A549 (cell line): ENCODE measurements at places on chromosomes 1 and 21. TPM values are rescaled to one million over a fixed set of nuclear protein-coding genes. Genes with fewer than 3 reads are reported as not detected.

UBE2U gene
- polyA plus RNA-seq, result not detected in 3 replicates

DNA sequence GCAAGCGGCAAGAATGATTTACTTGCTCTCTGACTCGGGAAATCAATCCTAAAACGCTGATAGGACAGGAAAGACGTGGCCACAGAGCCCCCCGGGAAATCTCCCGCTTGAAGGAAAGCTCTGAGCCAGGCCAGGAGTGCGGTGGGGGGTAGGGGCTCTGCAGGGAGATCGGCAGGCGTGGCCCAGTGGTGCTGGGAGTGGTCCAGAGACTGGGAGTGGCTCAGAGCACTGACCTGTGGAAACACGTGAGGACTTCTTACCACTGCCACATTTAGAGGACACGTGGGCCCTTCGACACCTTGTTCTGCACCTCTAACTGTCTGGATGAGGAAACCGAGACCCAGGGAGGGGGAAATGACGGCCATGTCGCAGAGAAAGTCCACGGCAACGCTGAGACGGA, 130.0 kb upstream of the KLHDC7A start:
- no peak for DNase-seq

GRCh38 chr1:209651138-209651587, 1.1 kb downstream of the LAMB3 start:
- DNase-seq, result peak; percentile 84

CRYZ gene
- 92.6 to 99.1 TPM (median 92.8 TPM) in 3 replicates for polyA plus RNA-seq

GRCh38 chr1:61320575-61320974, 238.2 kb downstream of the NFIA start:
- DNase-seq, result no peak

NBPF10 gene
- polyA plus RNA-seq, result 0.36 to 0.42 TPM (median 0.39 TPM) in 3 replicates

DNA sequence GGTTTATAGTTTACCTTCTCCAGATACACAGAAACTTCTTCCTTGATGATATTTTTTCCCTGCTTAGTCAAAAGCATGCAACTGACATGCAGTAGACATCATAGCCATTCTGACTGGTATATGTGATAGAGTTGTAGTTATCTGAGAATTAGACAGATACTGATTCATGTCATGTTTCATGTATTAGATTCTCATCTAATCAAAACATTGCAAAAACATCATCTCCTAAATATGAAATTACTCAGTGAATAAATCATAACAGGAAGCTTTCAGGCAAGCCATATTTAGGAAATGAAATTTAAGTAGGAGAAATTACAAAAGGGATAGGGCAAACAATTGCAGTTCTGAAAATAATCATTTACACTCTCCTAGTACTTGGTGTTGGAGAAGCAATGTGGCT, 38.4 kb upstream of the ASB17 start:
- no peak for DNase-seq

CLDN17 gene
- not detected in 3 replicates for polyA plus RNA-seq

DNA sequence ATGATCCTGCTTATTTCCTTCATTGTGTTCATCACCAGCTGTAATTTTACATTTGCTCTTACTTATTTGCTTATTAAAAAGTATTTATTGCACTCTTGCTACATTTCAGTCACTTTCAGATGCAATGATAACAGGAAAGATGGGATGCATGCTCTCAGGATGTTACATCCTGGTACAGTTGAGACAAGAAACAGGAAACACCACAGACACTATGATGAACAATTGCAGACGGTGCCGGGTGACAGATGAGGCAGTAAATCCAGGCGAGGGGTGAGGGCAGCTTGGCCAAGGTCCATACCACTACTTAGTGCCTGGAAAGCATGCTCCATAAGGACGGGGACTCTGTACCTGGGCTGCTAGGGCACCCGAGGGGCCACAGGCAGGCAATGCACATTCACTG, 156.6 kb upstream of the RAB4A start:
- peak; percentile 32 for DNase-seq

DNA sequence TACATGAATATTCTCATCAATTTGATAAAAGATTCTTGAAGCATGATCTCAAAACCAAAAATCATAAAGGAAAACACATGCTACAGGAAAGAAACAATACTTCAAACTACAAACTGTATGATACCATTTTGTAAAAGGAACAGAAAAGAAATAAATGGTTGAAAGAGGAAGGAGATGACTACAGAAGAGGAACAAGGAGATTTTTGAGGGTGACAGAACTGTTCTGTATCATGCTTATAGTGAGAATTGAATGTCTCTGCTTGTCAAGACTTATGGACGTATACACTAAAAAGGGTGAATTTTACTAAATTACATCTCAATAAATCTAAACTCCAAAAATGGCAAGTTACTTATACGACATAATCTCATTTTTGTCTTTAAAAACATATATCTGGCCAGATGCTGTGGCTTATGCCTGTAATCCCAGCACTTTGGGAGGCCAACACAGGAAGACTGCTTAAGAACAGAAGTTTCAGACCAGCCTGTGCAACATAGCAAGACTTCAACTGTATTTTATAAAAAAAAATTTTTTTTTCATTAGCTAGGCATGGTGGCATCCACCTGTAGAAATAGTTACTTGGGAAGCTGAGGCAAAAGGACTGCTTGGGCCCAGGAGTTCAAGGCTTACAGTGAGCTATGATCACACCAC, 125.4 kb downstream of the EIF4G3 start:
- no peak for DNase-seq

DNA sequence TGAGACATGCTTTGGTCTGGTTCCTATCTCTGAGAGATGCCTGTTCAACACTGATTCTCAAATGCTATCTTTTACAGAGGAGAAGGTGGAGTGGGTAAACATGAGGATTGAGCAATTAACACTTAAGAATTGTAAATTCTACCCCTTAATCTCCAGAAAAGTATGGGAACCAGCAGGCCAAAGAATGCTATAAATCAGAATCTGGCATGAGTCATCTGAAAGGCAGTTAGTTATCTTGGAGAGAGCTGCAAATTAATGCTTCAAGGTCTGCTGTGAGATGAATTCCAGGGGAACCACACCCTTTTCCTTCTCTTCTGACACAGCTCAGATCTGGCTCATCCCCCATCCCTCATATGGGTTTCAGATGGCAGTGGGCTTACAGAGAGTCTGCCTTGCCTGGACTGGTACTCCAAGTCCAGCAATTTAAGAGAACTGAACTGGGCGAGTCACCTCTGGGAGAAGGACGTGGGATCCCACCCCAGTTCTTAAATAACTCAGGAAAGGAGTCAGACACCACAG, 5.2 kb downstream of the S100A10 start:
- DNase-seq, result peak; percentile 89

- no peak for DNase-seq
These were observed at the start of gene FNDC5 for GRCh38 chr1:32870615-32871363. Gene FNDC5, minus strand, starts transcription at chr1:32870912.

- DNase-seq, result peak; percentile 58
These were observed 48.5 kb downstream of the OPRD1 start for GRCh38 chr1:28860332-28861073.

DNA sequence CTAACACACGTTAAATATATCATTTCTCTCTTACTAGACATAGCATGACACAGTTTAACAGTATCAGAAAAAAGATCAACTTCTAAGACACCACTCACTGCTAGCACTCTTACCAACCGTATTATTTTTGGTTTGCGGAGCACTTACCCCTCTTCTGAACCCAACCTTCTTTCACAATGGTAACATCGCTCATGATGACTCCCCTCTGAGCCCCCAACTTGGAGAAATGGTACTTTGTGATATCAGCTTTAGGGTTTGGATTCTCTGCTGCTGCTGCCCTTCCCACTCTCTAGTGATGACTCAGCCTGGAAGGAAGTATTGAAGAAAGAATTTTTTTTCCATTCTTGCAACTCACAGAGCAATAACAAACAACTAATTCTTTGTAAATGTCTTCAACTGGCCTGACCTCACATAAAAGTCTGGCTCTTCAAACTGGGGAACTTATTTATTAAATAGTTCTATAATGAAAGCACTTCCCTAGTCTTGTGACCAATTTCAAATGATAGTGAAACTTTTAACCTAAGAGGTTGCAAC, 7.0 kb downstream of the AKT3 start:
- DNase-seq, result peak; percentile 30

ZYG11A gene
- 2.6 to 3.2 TPM (median 3.0 TPM) in 3 replicates for polyA plus RNA-seq
